Tongue (tissue), 3 donors: ENCODE measurements at places on chromosomes 7 and 10. TPM values are rescaled to one million over a fixed set of nuclear protein-coding genes. Genes with fewer than 3 reads are reported as not detected.

DNA sequence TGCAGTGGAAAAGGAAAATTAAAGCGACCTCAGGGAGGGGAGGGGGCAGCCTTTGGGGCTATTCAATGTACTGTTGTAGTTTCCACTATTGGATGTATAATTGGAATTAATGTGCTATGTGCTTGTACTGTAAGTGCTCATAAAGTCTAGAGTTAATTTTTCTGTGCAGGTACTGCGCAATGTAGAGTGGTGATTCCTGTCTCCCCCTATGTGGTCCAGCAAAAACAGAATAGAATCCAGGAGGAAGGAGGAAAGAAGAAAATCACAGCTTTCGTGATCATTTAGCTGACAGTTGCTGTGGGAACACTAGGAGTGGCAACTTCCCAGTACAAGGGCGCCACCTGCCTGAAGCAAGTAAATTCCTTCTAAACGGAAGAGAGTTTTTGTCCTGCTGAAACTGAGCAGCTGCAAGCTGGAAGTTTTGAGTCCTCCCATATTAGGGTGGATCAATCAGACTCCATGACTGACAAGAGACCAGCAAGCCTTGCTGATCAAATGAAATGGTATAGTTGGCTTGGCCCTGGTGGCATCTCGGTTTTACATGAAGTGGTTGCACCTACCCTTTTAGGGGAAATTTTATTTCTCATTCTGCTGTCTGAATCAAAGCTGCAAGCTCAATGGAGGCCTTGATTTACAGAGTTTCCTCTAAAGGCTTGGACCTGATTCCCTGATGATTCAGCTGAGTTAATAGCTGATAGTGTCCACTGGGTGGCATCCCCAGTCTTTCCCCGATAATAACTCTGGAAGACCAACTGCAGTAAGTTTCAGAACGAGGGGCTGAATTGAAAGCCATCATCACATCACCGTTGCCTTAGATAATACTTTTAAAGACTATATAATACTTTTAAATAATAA is 299.8 kb downstream of the HGF start:
- DNase-seq, result peak; percentile 87

DNA sequence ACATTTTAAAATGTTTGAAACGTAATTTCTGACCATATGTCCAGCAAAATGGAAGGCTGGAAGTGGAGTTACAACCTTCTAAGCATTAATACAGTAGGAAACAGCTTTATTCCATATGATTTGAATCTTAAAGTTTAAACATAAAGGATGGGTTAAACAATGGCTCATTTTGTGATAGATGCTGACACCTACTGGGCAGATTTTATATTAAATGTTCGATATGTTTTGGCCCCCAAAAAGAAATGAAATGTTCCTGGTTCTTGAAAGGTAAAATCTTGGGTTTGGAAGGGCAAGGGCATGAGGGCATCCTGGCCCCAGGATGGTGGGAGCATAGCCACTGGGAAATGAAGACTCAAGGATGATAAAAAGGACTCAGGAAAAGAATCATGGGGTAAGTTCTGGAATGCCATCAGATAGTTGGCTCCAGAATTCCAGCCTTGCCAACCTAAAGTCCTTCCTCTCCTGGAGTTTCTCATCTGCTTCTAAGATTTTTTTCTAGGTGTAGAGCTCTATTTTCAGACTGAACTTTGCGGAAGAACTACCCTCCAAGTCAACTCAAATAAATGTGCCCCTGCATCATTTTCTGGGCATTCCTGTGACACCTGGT is 34.6 kb upstream of the SLC35G1 start:
- DNase-seq, result peak; percentile 34

DNA sequence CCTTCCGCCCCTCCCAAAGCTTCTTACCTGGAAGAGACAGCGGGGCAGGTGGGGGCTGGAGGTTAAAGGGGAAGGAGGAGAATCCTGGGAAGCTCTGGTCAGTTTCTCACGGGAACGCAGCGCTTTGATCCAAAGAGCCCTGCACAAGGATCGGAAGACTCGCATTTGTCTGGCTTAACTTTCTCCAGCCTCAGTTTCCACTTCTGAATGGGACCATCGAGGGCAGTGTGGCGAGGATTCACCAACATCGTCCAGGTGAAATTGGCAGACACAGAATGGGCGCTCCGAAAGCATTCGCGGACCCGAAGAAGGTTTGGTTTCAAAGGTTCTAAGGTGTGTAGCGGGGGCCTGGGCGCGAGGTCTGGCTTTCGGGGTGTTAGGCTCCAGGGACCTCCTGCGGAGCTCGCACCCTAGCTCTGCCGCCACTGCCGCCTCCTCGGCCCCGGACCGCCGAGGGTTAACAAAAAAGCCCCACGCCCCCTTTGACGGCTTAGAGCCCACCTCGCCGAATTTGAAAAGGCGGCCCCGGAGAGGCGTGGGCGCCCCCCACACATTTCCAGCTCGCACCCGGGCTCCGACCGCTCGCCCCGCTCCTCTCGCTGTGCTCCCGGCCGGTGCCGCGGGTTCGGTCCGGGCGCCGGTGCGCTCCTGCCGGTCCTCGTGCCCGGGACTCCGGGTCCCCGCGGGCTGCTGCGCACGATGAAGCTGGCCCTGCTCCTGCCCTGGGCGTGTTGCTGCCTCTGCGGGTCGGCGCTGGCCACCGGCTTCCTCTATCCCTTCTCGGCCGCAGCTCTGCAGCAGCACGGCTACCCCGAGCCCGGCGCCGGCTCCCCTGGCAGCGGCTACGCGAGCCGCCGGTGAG is at the start of gene COL26A1:
Gene COL26A1, plus strand, starts transcription at position 542 of the 862 bp plus-strand sequence. Its CDS starts 158 bp downstream, at position 700.
- peak; percentile 52 for DNase-seq

- DNase-seq, result no peak
These were observed 158.0 kb downstream of the HDAC9 start for GRCh38 chr7:18653381-18654155.

- DNase-seq, result no peak
These were observed 35.4 kb upstream of the HBP1 start for GRCh38 chr7:107133396-107133795.

The FAM180A gene
- 1.4 TPM for total RNA-seq

GRCh38 chr10:79139124-79139835 is 70.5 kb downstream of the ZMIZ1 start:
- DNase-seq, result peak; percentile 86

DNA sequence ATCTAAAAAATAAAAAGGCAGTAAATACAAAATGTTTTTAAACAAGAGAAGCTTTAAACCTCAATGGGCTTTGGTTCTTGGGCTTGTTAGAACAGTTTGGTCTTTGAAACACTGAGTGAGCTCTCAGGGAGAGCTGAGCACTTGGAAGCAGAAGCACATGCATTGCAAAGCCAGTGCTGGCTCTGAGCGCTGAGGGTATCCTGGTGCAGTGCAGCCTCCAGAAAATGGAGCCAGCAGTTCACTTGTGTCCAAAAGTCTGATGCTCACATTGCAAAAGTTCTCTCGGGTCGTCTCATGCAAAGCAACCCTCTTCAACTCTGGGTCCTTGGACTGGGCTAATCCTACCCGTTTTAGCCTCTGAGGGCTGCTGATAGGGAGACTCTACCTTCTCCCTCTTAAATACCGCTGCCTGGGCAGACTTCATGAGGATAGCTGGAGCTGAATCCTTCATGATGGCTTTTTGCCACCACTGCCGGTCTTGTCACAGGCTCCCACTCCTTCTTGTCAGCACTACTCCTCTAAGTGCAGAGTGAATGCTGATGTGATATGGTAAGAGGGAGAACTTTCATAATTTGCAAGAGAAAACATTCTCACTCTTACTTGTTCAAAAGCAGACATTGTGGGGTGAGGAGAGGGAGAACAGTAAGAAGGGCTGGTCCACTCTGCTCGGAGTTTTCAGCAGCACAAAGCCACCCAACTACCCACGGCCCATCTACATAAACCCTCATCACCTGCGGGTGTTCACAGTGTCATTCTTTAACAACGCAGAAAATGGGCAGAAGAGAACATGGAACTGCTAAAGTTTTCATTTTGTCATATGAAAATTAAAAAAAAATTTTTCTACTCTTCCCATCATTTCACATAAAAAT is 42.2 kb upstream of the BMPER start:
- DNase-seq, result no peak

The NMT2 gene
- 20.2 TPM for total RNA-seq

GRCh38 chr7:98467570-98468312 is 66.9 kb upstream of the BAIAP2L1 start:
- no peak for DNase-seq

The C7orf33 gene
- not detected for total RNA-seq

- DNase-seq, result no peak
These were observed 317.4 kb upstream of the ZNF32 start for GRCh38 chr10:43965918-43966570.

The CLDN4 gene
- 24.3 TPM for total RNA-seq

The CNOT4 gene
- total RNA-seq, result 19.0 TPM

The SEMA3D gene
- total RNA-seq, result 18.1 TPM
